T-helper 9 cell (primary cell): ENCODE measurements at places on chromosomes 1 and 21.

DNA sequence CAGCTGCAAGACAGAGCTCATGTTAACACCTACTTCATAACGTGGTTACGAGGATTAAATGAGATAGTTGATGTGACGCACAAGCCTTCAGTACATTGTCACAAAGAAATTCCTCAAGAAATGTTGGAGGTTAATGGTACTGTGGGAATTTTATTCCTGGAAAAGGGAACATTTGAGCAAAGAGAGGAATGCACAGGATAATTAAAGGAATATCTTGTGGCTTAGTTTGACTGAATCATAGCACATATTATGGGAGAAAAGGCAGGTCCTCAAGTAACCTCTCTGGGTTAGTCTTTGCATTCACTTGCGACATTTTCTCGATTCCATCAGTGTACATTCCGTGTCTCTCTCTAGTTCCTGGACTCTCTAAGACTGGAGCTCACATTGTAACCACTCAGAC lies 300.2 kb upstream of the DUSP10 start:
- no peak for DNase-seq

- DNase-seq, result no peak
These were observed 377.4 kb downstream of the LTN1 start for GRCh38 chr21:28615276-28615675.

DNA sequence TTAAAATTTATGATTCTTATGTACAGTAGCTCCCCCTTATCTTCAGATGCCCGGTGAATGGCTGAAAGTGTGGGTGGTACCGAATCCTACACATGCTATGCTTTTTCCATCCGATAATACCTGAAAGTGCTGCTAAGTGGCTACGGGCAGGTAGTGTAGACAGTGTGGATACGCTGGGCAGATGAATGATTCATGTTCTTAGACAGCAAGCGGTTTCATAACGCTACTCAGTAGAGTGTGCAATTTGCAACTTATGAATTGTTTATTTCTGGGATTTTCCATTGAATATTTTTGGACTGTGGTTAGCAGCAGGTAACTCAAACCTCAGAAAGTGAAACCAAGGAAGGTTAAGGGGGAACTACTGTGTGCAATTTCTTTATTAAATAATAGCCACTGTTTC lies 7.5 kb downstream of the PCP4 start:
- no peak for DNase-seq

GRCh38 chr21:41160036-41160435 lies 7.9 kb upstream of the BACE2 start:
- no peak for DNase-seq

- no peak for DNase-seq
These were observed 3.8 kb upstream of the LRRC8C start for GRCh38 chr1:89629146-89629545.

DNA sequence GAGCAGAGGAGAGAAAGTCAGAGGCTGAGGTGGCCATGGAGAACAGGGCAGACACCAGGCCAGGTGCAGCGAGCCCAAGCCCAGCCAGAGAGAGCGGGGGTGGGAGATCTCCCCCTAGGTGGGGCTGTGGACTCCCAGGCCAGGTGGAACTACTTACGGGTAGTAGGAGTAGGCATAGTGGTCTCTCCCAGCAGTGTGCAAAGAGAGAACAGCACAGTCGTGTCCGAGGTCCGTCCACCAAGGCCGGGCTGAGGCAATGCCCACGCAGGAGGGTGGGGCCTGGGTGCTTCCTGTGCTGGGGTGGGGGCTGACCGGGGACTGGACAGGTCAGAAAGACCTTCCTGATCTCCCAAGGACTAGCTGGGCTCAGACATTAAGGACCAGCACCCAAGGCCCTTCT lies 263.7 kb downstream of the PTPRU start:
- no peak for DNase-seq

- DNase-seq, result no peak
These were observed 8.8 kb upstream of the RNF223 start for GRCh38 chr1:1082776-1083415.

DNA sequence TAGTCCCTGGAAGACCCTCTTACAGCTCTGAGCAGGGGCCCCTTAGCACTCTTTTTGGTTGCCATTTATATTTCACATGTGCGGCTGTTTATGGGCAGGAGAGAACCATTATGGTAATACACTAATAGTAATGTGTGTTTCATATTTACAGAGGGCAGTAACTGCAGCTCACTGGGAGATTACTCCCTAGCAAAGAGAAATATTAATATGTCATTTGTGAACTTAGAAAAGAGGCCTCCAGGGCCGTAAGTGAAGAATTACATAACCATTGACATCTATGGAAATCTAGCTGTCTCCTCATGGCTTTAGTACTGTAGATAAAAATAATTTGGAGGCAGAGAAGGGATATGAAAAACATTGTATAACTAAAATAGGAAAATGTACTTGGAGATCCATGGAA lies 23.4 kb upstream of the RGS16 start:
- DNase-seq, result no peak

DNA sequence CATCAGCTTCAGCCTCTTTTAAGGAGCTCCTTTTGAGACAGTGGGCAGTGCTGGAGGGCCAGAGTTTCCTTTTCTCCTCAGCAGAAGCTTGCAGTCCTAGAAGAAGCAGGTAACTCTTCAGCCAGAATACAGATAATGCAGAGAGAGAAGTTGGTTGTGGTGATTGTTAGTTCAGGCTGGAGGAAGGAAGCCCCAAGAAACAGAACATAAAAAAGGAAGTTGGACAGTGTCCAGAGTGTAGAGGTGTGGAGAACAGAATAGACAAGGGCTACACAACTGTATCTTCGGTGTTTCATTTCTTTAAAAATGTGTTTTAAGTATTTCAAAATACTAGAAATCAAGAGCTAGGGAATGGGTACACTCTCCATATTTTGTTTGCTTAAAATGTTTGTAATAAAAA lies 6.4 kb upstream of the TACSTD2 start:
- no peak for DNase-seq

GRCh38 chr1:155324717-155325602 lies 4.3 kb downstream of the RUSC1 start:
- no peak for DNase-seq

DNA sequence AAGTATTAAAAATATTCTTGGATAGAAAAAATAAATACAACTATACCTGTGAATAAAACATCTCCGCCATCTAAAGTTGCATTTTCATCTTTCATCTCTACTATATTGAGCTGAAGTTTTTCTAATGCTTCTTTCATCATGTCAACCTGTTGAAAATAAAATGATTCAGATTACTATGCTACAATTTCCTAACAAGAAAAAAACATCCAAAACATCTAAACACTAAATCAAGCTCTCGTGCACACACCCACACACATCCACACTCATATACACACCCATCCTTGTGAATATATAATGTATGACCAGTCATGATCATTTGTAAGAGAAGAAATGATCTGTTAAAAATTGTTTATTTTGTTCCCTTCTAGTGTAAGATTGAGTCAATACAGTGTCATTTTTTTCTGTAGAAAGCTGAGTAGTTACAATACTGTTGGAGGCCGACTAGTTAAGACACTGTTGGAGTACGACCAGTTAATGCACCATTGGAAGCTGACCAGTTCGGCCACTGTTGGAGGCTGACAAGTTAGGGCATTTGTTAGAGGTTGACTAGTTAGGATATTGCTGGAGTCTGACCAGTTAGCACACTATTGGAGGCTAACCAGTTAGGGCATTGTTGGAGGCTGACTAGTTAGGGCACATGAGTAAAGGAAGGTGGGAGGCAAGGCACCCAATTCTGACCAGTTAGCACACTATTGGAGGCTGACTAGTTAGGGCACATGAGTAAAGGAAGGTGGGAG lies 82.4 kb upstream of the BCL10 start:
- DNase-seq, result no peak

GRCh38 chr1:226404063-226404903 lies 3.6 kb downstream of the PARP1 start:
- no peak for DNase-seq

DNA sequence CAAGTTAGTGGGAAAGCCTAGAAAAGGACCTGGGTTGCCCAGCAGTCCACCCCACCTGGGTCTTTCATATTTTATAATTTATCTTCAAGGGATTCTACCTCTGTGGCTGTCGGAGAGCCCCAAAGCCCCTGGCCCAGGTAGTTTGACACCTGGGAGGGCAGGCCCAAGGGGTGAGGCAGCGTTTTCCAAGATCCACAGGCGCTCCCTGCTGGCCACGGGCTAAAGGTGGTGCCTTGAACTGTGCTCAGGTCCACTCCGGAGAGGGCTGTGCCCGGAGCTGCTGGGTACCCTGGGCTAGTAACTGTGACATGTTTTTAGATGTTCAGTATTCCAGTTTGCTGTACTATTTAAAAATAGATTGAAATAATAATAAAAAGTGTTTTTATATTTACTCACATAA lies 37.2 kb upstream of the CRNN start:
- DNase-seq, result no peak

- DNase-seq, result no peak
These were observed 153.9 kb downstream of the FMN2 start for GRCh38 chr1:240245629-240246020.

- DNase-seq, result no peak
These were observed 8.2 kb upstream of the SAMD11 start for GRCh38 chr1:915295-916172.

- DNase-seq, result no peak
These were observed 84.4 kb downstream of the SGIP1 start for GRCh38 chr1:66618390-66618789.

DNA sequence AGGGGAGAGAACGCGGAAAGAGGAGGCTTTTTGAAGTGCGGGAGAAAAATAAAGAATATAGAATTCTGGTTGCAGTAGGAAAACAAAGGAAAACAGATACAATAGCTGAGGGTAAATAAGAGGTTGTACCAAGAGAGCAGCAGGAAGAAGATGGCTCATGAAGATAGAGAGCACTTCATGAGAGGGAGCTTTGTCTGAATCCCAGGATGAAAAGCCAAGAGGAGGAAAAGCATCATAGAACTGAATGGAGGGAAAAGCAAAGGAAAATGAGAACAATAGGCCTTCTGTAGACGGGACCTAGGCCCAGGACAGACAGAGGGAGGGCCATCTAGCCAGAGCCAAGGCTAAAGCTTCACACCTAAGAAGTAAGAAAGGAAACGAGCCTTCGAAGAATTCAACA lies 49.5 kb downstream of the ATP6V1G3 start:
- no peak for DNase-seq

DNA sequence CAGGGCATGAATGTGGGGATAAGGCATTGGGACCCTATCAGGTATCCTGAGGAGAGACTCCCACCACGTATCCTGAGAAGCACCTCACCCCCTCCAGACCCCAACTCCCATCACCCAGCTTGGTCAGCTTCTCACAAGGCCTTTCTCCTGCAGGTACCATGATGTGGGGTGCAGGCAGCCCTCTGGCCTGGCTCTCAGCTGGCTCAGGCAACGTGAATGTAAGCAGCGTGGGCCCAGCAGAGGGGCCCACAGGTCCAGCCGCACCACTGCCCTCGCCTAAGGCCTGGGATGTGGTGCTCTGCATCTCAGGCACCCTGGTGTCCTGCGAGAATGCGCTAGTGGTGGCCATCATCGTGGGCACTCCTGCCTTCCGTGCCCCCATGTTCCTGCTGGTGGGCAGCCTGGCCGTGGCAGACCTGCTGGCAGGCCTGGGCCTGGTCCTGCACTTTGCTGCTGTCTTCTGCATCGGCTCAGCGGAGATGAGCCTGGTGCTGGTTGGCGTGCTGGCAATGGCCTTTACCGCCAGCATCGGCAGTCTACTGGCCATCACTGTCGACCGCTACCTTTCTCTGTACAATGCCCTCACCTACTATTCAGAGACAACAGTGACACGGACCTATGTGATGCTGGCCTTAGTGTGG lies 1.3 kb downstream of the GPR3 start:
- no peak for DNase-seq

DNA sequence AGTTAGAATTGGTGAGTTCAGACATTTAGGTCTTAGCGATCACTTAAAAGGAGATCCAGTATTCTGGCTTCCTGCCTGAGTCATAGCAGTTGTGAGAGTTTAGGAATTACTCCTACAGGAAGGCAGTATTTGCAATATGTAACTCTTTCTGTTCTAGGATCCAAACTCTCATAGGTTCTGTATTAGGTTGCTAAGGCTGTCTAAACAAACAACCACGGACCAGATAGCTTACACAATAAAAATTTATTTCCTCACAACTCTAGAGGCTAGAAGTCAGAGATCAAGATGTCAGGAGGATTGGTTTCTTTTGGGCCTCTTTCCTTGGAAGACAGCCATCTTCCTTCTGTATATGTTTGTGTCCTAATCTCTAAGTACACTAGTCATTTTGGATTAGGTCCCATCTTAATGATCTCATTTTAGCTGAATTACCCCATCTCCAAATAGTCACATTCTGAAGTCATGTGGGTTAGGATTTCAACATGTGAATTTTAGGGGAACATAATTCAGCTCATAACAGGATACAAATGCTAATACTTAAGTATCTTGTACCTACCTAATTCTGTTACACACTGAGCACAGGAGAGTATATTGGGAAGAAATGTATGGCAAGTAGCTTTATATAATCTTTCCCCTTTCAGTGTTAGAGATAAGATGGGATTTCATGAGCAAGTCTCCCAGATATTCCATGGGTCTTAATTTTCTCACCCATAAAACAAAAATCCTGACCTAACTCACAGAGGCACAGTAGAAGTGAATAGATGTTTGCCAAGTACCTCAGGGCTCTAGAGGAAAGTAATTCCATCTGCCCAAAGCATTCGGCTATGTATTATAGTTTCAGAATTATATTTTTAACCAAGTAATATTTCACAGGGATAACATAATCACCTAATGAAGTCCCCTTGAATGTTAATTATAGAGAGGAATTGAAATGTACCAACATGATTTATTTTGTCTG lies 144.4 kb downstream of the PTBP2 start:
- no peak for DNase-seq

- DNase-seq, result no peak
These were observed 327.1 kb downstream of the PBX1 start for GRCh38 chr1:164886101-164886500.

- DNase-seq, result no peak
These were observed 8.8 kb upstream of the AHCYL1 start for GRCh38 chr1:109975718-109976117.

DNA sequence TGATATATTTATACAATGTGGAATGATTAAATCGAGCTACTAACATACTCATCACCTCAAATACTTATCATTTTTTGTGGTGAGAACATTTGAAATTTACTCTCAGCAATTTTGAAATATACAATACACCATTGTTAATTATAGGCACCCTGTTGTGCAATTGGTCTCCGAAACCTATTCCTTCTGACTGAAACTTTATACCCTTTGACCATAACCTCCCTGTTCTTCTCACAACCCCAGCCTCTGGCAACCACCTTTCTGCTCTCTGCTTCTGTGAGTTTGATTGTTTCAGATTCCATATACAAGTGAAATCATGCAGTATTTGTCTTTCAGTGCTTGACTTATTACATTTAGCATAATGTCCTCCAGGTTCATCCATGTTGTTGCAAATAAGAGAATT lies 49.5 kb downstream of the SETD4 start:
- DNase-seq, result no peak
